Prostate gland (tissue), 2 donors: ENCODE measurements at places on chromosomes 6 and 20. TPM values are rescaled to one million over a fixed set of nuclear protein-coding genes. Genes with fewer than 3 reads are reported as not detected.

Gene GLP1R
- total RNA-seq = 0.23 TPM

Gene FOXF2
- total RNA-seq = 4.9 TPM

Gene SYTL3
- total RNA-seq = 9.9 TPM

Gene CTCFL
- not detected for total RNA-seq

Gene NTSR1
- not detected for total RNA-seq

Gene LRP11
- total RNA-seq = 52.7 TPM

Gene IRF4
- total RNA-seq = 1.6 TPM

Gene AIF1
- total RNA-seq = 14.6 TPM

Gene SLC32A1
- not detected for total RNA-seq
